H1 (cell line): ENCODE measurements at places on chromosomes 3 and 15. TPM values are rescaled to one million over a fixed set of nuclear protein-coding genes. Genes with fewer than 3 reads are reported as not detected.

Gene PDE12
- 10.8 and 12.1 TPM in 2 replicates for total RNA-seq

GRCh38 chr3:187947927-187948682, 202.8 kb upstream of the BCL6 start:
- H3K4me3 ChIP-seq, result no peak overlapping the region
- no peak for DNase-seq
- no peak overlapping the region for H3K27ac ChIP-seq

DNA sequence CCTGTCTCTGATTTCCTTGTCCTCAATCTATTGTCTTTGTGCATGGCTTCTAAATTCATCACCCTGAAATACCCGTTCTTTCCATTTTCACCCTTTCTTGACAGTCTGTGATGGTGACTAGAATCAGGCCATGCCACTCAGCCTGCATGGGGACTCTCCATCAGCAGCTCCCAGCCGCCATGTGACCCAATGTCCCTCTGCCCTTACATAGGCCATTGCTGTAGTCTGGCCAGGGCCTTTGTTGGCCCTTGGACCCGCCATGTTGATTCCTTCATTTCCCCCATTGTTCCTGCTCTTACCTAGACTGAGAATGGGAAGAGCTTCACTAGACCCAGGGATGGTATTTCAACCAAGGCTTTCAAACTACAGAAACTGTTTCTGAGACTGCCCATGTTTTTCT, 45.8 kb downstream of the SPSB4 start:
- peaks cover 14% of the 10 kb centered on the region for H3K4me1 ChIP-seq
- H3K4me3 ChIP-seq, result no peak overlapping the region
- H3K27me3 ChIP-seq, result no peaks in the 10 kb centered on the region
- H3K27ac ChIP-seq, result no peak overlapping the region
- no peaks in the 10 kb centered on the region for H3K36me3 ChIP-seq

Gene GPR149
- total RNA-seq, result not detected in 2 replicates

Gene SACM1L
- total RNA-seq, result 59.7 and 61.0 TPM in 2 replicates

Gene ALDH1L1
- total RNA-seq, result 1.6 TPM in 2 replicates

Gene SLC27A2
- total RNA-seq, result 5.8 TPM in 2 replicates

Gene P2RY1
- 25.2 and 28.3 TPM in 2 replicates for total RNA-seq

DNA sequence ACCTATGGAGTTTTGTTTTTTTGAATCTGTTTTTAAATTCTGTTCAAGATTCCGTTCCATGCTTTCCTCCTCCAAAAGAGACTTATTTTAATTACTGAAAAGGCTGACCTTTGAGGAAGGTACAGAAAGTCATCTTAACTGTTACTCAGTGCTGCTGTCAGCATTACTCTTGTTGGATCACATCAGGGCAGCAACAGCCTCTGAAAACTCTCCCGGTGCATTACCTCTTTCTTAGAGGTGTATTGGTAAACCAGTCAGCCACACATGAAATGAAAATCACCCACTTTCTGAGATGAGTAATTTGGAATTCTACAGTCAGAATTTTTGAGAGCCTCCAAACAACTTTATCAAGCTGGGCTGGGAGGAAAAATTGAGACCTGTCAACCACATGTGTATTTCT, 88.5 kb upstream of the LIMD1 start:
- no peak overlapping the region for H3K4me3 ChIP-seq
- H3K27ac ChIP-seq, result no peak overlapping the region
- no peak for DNase-seq
- peaks cover 13% of the 10 kb centered on the region for H3K4me1 ChIP-seq
- H3K27me3 ChIP-seq, result no peaks in the 10 kb centered on the region
- no peaks in the 10 kb centered on the region; the same call in 1 of the 2 replicates for H3K36me3 ChIP-seq

Gene ZNF774
- total RNA-seq, result 2.3 and 2.6 TPM in 2 replicates

- no peaks in the 10 kb centered on the region for H3K36me3 ChIP-seq
- no peak overlapping the region for H3K4me3 ChIP-seq
- no peak overlapping the region for H3K27ac ChIP-seq
- no peaks in the 10 kb centered on the region for H3K4me1 ChIP-seq
- no peak for DNase-seq
These were observed 399.0 kb upstream of the ARRDC4 start for GRCh38 chr15:97561529-97561928.

Gene NOX5
- not detected in 2 replicates for total RNA-seq

- no peaks in the 10 kb centered on the region for H3K36me3 ChIP-seq
- no peak overlapping the region for H3K4me3 ChIP-seq
- DNase-seq, result no peak
- no peak overlapping the region for H3K27ac ChIP-seq
- H3K4me1 ChIP-seq, result no peaks in the 10 kb centered on the region
These were observed 105.8 kb upstream of the C15orf61 start for GRCh38 chr15:67415181-67415580.

Gene SLC30A4
- 0.07 TPM in 1 of 2 replicates, not detected in the other for total RNA-seq

Gene SGO1
- total RNA-seq, result 34.6 and 36.4 TPM in 2 replicates

Gene GP5
- total RNA-seq, result 0.10 and 0.13 TPM in 2 replicates

DNA sequence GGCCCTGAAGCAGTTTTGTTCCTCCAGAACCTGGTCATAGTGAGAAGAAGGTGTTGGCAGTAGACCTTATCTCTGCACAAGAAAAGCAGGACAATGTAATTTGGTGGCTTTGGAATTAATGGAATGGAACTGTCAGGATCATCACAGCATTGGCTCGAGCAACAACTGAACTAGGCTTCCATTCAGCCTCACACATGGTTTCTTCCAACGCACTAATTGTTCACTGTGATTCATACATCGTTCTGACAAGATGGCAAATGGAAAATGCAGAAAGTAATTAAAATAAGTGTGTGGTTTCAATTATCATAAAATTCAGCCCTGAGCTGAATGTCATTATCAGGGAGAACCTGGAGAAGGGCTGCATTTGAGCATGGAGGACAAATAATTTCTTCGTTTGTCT, 80.6 kb downstream of the MFSD1 start:
- DNase-seq, result no peak
- no peaks in the 10 kb centered on the region for H3K36me3 ChIP-seq
- no peaks in the 10 kb centered on the region for H3K4me1 ChIP-seq
- no peak overlapping the region for H3K27ac ChIP-seq

Gene LIPH
- 0.44 TPM in 1 of 2 replicates, not detected in the other for total RNA-seq

- H3K27me3 ChIP-seq, result no peaks in the 10 kb centered on the region
- H3K36me3 ChIP-seq, result no peaks in the 10 kb centered on the region
- peaks cover 2% of the 10 kb centered on the region; the same call in 1 of the 2 replicates for H3K4me1 ChIP-seq
- H3K4me3 ChIP-seq, result no peak overlapping the region
- no peak overlapping the region for H3K27ac ChIP-seq
These were observed 891.5 kb downstream of the ROBO2 start for GRCh38 chr3:77931255-77932009.

Gene PLXND1
- total RNA-seq, result 60.2 and 66.4 TPM in 2 replicates

GRCh38 chr3:131397889-131398288, 16.3 kb downstream of the NUDT16 start:
- H3K4me1 ChIP-seq, result no peaks in the 10 kb centered on the region
- no peaks in the 10 kb centered on the region for H3K36me3 ChIP-seq
- no peak overlapping the region for H3K4me3 ChIP-seq
- H3K27me3 ChIP-seq, result no peaks in the 10 kb centered on the region

GRCh38 chr3:108724101-108724500, 33.1 kb downstream of the RETNLB start:
- no peaks in the 10 kb centered on the region for H3K36me3 ChIP-seq
- H3K4me1 ChIP-seq, result no peaks in the 10 kb centered on the region
- H3K4me3 ChIP-seq, result no peak overlapping the region
- no peak overlapping the region for H3K27ac ChIP-seq

Gene RHCG
- total RNA-seq, result 0.46 TPM in 1 of 2 replicates, not detected in the other

Gene SH2D7
- total RNA-seq, result not detected in 2 replicates

Gene SPINK8
- total RNA-seq, result not detected in 2 replicates

Gene CEP19
- 1.3 and 1.6 TPM in 2 replicates for total RNA-seq

GRCh38 chr3:29933802-29934490, 653.1 kb downstream of the RBMS3 start:
- DNase-seq, result no peak
- no peaks in the 10 kb centered on the region for H3K36me3 ChIP-seq
- peaks cover 2% of the 10 kb centered on the region; the same call in 1 of the 2 replicates for H3K4me1 ChIP-seq

GRCh38 chr3:83873550-83873949, 1085.2 kb upstream of the CADM2 start:
- H3K36me3 ChIP-seq, result no peaks in the 10 kb centered on the region
- H3K27ac ChIP-seq, result no peak overlapping the region
- no peaks in the 10 kb centered on the region for H3K27me3 ChIP-seq
- no peak overlapping the region for H3K4me3 ChIP-seq

DNA sequence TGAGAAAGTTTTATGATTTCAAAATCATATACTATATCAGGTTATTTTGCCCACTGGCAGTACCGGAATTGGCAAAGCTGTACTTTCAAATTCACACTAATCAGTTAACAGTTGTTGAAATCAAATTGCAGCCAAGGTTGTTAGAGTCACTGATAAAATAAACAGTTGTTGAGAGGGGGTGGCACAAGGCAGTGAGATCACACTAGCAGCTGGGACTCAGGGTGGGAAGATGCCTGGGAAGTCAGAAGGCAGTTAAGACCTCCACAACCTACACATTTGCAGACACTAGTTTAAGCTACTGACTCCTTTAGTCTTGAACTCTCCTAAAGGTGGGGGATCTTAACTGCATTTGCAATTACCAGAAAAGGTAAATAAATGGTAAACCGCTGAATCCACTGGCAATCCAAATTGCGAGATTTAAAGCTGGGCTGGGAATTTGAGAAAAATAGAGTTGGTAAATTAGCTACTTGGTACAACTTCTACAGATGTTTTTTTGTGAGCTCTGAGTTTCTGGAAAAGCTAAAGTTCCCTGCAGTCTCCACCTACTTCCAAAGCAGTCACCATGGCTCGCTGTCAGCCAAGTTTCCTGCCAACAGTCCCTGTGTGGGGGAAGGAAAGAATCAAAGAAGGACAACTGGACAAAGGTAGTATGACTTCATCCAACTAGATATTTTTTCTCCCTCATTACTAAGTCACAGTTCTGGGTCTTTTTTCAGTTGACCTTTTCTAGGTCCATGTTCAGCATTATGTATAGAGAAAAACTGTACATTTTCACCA, 105.7 kb downstream of the ZNF385D start:
- H3K27ac ChIP-seq, result no peak overlapping the region
- H3K36me3 ChIP-seq, result no peaks in the 10 kb centered on the region
- no peak overlapping the region for H3K4me3 ChIP-seq
- no peak for DNase-seq
- no peaks in the 10 kb centered on the region for H3K27me3 ChIP-seq

GRCh38 chr15:35911052-35911777, 365.2 kb upstream of the DPH6 start:
- DNase-seq, result no peak
- H3K4me3 ChIP-seq, result no peak overlapping the region
- H3K36me3 ChIP-seq, result no peaks in the 10 kb centered on the region
- H3K27me3 ChIP-seq, result no peaks in the 10 kb centered on the region
- H3K4me1 ChIP-seq, result no peaks in the 10 kb centered on the region

Gene CYP11A1
- 1.9 and 3.3 TPM in 2 replicates for total RNA-seq

- no peaks in the 10 kb centered on the region for H3K27me3 ChIP-seq
- no peaks in the 10 kb centered on the region for H3K4me1 ChIP-seq
- peaks cover 50% of the 10 kb centered on the region for H3K36me3 ChIP-seq
These were observed 34.0 kb upstream of the GNB5 start for GRCh38 chr15:52225230-52225629.

Gene RCCD1
- 16.2 and 18.8 TPM in 2 replicates for total RNA-seq

DNA sequence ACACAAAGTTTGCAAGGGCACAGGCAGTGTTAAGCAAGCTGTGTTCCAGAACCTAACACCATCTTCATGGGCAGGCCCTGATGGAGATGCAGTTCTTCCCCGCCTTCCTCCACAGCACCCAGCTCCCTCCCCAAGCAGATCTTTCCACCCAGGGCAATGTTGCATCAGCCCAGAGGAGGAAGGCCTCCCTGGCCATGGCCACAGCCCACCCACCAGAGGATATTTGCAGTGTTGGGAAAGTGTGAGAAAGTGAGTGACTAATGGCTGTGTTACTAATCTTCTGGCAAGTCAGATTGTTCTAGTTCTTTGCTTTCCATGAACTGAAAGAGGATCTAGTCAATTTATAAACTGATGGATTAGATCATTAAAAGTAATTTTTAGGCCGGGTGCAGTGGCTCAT, 42.0 kb upstream of the ATP10A start:
- no peaks in the 10 kb centered on the region for H3K36me3 ChIP-seq
- H3K27ac ChIP-seq, result no peak overlapping the region
- no peak overlapping the region for H3K4me3 ChIP-seq
- no peaks in the 10 kb centered on the region for H3K27me3 ChIP-seq
- no peaks in the 10 kb centered on the region for H3K4me1 ChIP-seq

- H3K4me1 ChIP-seq, result no peaks in the 10 kb centered on the region
- H3K4me3 ChIP-seq, result no peak overlapping the region
- no peak for DNase-seq
These were observed 58.0 kb downstream of the HRH1 start for GRCh38 chr3:11212299-11212608.

DNA sequence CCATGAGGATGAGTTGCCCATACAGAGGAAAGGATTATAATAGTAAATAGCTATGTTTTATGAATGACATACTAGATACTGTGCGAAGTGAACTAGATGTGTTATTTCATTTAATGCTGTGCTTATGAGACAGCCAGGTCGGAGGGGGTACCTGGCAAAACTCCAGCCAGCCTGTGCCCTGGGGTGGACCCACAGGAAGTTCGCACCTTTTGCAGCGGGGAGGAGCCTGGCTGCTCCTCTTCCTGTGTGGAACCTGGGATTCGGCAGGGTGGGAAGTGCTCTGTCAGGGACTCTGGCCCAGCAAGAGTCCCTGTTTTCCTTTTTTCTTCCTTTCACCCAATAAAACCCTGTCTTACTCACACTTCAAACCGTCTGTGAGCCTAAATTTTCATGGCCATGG, 452.2 kb downstream of the IL5RA start:
- no peak for DNase-seq
- H3K4me3 ChIP-seq, result no peak overlapping the region
- H3K36me3 ChIP-seq, result no peaks in the 10 kb centered on the region
- H3K27me3 ChIP-seq, result no peaks in the 10 kb centered on the region
- no peak overlapping the region for H3K27ac ChIP-seq

DNA sequence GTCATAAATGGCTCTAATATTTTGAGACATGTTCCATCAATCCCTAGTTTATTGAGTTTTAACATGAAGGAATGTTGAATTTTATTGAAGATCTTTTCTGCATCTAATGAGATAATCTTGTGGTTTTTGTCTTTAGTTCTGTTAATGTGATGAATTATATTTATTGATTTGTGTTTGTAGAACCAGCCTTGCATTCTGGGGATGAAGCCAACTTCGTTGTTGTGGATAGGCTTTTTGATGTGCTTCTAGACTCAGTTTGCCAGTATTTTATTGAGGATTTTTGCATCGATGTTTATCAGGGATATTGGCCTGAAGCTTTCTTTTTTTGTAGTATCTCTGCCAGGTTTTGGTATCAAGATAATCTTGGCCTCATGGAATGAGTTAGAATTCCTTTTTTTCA, 72.0 kb upstream of the CD96 start:
- no peak overlapping the region for H3K4me3 ChIP-seq
- H3K4me1 ChIP-seq, result no peaks in the 10 kb centered on the region
- DNase-seq, result no peak
- no peaks in the 10 kb centered on the region for H3K36me3 ChIP-seq
- no peaks in the 10 kb centered on the region for H3K27me3 ChIP-seq

Gene BUB1B
- total RNA-seq, result 144 and 153 TPM in 2 replicates

DNA sequence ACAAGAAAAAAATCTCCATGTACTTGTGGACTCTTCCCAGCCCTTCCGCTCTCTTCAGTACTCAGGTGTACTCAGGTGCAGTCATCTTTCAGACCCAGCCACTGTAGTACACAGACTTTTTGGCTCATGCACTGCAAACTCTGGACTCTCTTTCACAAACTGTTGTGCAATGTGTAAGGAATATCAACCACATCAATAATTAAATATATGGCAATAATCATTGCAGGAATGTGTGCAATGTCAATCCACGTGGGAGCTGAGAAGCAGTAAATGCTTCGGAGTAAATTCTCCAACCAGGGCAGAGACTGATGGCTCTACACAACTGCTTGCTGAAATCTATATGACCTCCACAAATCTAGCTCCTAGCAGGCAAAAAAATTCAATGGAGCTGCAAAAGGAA, 287.3 kb upstream of the COL8A1 start:
- H3K27me3 ChIP-seq, result no peaks in the 10 kb centered on the region
- no peak overlapping the region for H3K27ac ChIP-seq
- no peak for DNase-seq
- H3K4me3 ChIP-seq, result no peak overlapping the region
